ENCODE measurements at places on chromosomes 1 and 21. TPM values are rescaled to one million over a fixed set of nuclear protein-coding genes. Genes with fewer than 3 reads are reported as not detected.

- no peak for DNase-seq
Measured at GRCh38 chr1:55542901-55543504, 327.8 kb upstream of the USP24 start.

DNA sequence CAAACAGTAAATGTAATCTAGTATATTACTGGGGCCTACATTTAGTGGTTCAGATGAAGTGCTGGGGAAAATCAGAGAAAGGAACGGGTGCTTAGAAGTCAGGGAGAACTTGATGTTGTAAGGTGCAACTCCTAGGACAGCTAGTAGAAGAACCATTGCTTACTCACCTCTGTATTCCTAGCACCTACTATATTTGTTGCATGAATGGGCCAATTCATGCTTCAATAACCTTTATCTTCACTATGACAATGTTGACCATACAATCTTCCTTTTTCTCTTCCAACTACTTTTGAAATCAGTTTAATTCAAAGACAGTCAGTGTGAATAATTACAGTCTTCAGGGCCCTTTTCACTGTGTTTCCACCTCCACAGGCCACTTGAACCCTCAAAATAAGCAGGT, 125.0 kb upstream of the DMRTA2 start:
- DNase-seq: no peak

GRCh38 chr21:17708522-17709265, 96.0 kb upstream of the BTG3 start:
- no peak for DNase-seq

- no peak for DNase-seq
Measured at GRCh38 chr1:183640193-183640592, 4.6 kb upstream of the ARPC5 start.

- peak; percentile 50 for DNase-seq
Measured at GRCh38 chr1:224542783-224543440, 73.2 kb upstream of the CNIH3 start.

Gene DCDC2B
- not detected for total RNA-seq

DNA sequence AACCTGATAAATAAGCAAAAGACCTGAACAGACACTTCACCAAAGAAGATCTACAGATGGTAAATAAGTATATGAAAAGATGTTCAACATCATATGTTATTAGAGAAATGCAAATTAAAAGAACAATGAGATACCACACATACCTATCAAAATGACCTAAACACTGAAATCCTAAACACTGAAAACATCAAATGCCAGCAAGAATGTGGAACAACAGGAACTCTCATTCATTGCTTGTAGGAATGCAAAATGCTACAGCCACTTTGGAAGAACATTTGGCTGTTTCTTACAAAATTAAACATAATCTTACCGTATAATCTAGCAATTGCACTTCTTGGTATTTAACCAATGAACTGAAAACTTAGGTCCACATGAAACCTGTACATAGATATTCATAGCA, 14.9 kb upstream of the PIGK start:
- no peak for DNase-seq

Gene OR2T2
- total RNA-seq: not detected

- no peak for DNase-seq
Measured at GRCh38 chr1:93692026-93692425, 10.4 kb upstream of the BCAR3 start.

DNA sequence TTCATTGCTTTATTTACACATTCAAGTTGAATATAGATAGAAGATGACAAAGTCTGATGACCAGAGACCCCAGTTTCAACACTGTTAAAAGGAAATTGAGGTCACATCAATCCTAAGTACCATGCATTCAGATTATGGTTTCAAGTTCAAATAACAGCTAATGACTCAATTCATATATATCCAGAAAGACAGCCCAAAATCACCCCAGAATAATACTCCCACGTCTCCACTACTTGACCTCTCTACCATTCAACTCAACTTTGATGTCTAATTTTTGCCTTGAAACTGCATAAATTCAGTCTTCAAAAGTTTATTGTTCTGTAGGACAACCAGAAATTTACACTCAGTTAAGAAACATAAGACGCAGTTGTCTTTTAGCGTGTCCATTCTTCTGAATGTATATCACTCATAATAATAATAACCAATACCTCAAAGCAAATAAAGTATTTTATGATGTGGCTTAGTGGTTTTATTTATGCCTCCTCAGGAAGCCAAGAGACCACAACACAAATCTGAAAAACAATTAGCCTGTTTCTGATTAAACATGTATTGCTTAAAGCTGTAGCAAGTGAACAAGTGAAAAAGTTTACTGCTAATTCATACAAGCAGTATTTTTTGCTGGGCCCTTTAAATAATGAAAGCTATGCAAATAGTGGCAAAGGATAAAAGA, 569.0 kb downstream of the LTN1 start:
- DNase-seq: no peak

GRCh38 chr1:157842939-157843338, 1.3 kb upstream of the CD5L start:
- DNase-seq: no peak

DNA sequence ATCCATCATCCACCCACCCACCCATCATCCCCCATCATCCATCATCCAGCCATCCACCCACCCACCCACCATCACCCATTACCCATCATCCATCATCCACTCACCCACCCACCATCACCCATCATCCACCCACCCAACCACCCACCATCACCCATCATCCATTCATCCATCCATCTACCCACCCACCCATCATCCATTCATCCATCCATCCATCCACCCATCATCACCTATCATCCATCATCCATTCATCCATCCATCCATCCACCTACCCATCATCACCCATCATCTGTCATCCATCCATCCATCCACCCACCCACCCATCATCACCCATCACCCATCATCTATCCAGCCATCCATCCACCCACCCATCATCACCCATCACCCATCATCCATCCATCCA, 81.5 kb downstream of the ADARB1 start:
- no peak for DNase-seq

Gene GPR52
- 0.20 TPM for total RNA-seq

GRCh38 chr1:95028954-95029353, 43.8 kb downstream of the ALG14 start:
- no peak for DNase-seq

- no peak for DNase-seq
Measured at GRCh38 chr1:17627239-17628052, 87.9 kb downstream of the ARHGEF10L start.

DNA sequence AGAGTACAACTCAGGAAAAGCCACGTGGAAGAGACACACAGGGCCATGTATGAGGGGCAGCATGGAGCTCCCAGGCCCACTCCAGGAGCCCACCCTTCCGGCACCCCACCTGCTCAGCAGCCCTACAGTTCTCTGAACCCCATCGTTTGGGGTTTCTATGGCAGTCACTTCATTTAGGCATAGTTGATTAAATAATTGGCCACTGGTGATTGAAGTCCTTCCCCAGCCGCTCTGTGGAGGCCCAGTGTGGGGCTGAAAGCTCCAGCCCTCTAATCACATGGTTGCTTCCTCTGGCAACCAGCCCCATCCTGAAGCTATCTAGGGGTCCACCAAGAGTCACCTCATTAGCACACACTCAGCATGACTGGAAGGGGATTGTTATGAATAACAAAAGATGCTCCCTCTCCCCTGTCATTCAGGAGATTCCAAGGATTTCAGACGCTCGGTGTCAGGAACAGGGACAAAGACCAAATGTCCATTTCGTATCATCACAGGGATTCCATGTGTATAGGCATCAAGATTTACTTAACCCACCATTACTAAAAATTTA, 12.2 kb upstream of the S100A7A start:
- DNase-seq: no peak

Gene ICOSLG
- total RNA-seq: 1.9 TPM

DNA sequence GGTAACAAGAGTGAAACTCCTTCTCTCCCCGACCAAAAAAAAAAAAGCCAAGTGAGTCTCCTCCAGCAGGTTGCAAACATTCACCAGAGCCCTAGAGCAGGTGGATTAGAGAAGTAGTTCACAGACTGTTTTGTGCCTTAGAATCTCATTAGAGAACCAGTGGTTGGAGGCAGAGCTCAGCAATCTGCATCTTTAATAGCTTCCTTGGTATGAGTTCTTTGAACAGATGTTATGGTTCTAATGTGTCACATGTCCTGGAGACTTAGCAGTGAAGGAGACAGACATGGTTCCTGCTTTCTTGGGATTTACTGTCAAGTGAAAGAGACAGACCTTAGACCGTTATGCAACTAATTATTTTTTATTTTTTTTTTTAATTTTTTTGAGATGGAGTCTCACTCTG, 26.8 kb downstream of the SESN2 start:
- no peak for DNase-seq

DNA sequence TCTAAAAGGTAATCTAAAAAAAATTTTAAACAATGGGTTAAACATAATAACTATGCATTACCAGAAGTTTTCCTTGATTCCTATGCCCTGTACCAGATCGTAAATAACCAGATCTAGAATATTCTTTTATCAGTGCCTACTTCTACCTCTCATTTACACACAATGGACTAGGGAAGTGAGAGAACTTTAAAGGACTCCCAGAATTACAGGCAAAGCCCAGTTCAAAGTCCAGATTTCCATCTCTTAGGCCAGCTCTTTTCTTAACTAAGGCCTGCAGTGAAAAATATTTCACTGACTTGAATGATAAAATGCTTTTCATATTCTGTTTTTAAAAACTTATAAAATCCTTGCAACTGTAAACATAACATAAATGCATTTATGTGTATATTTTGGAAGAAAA, 32.6 kb downstream of the ESRRG start:
- DNase-seq: no peak

Gene ST6GALNAC3
- 2.5 TPM for total RNA-seq

Gene TATDN3
- total RNA-seq: 16.9 TPM

- DNase-seq: no peak
Measured at GRCh38 chr1:157103268-157103667, 3.7 kb upstream of the ETV3L start.

Gene DYRK3
- 6.5 TPM for total RNA-seq

DNA sequence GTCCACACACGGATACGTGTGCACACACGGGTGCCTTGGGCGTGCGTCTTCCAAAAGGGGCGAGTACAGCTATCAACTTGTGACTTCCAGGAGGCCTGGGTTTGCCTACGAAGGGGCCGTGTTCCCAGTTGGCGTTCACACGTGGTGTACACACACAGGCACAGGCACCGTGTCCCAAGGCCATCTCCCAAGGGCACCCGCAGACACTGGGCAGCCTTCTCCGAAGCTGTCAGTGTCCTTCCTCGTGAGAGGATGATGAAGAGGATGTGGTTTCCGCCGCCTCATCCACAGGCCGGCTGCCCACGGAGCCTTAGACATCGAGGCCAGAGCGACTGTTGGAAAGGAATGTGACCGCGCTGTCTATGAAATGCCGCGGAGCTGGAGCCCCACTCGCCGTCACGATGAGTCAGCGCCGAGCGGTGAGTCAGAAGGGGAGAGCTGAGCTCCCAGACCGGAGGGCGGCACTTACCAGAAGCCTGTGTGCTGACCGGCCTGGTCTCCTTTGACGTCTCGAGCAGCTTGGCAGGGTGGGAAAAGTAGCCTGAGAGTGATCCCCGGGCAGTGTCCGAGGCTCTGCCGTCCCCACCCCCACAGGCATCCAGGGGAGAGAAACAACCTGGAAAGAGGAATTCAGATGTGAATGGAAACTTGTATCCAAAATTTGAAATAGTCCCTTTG, 141.4 kb upstream of the ARHGEF16 start:
- peak; percentile 84 for DNase-seq

Gene RAB7B
- total RNA-seq: not detected

Gene INAVA
- total RNA-seq: not detected
